ENCODE measurements at places on chromosomes 13 and 19.

DNA sequence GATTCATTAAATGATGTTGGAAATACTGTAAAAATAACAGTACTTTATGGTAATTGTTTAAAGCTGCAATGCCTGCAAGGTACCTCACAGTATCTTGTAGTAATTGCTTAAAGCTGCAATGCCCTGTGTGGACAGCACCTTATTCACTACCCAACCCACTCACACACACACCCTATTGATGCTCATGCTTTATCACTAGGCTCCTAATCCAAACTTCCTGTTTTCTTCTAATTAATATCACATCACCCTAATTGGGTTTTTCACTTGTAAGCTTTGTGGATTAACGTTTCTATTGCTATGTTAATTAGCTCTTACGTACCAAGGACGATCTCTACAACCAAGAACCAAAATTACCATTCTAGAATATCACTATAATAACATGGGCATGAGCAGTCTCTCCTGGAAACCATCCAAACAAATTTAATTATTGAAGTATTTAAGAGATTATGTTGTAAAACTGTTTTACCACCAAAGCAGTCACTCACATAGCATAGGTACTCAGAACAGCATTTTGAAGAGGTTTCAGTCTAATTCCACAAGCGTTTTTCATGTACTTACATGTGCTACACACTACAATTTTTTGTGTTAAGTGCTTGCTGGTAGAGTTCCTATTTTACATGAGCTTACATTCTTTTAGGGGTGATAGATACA, 303.8 kb downstream of the PCDH9 start:
- no peak for DNase-seq

- peak; percentile 55 for DNase-seq
These were observed 9.5 kb upstream of the INSL3 start for GRCh38 chr19:17830567-17831418.

DNA sequence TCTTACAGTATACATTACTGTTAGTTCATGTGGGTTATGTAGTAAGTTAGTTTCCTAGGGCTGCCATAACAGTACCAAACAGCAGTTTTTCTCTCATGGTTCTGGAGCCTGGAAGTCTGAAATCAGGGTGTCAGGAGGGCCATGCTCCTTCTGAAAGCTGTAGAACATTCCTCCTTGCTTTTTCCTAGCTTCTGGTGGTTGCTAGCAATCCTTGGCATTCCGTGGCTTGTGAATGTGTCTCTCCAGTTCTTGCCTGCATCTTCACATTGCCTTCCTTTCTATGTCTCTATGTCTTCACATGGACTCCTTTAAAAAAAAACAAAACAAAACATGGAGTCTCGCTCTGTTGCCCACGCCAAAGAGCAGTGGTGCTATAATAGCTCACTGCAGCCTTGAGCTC, 95.4 kb downstream of the WDFY2 start:
- no peak for DNase-seq

DNA sequence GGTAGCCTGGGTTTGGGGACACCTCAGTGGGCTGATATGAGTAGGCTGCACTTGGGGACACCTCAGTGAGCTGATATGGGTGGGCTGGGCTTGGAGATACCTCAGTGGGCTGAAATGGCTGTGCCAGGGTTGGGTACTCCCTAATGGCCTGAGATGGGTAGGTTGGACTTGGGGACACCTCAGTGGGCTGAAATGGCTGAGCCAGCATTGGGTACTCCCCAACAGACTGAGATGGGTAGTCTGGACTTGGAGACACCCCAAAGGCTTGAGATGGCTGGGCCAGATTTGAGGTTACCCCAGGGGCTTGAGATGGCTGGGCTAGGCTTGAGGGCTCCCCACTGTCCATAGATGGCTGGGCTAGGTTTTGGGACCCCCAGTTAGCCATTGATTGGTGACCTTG, 12.1 kb downstream of the IQCN start:
- no peak for DNase-seq

- DNase-seq: peak; percentile 17
These were observed 77.0 kb downstream of the LRRC63 start for GRCh38 chr13:46288570-46289259.

GRCh38 chr13:79834876-79835275, 353.9 kb downstream of the NDFIP2 start:
- no peak for DNase-seq

DNA sequence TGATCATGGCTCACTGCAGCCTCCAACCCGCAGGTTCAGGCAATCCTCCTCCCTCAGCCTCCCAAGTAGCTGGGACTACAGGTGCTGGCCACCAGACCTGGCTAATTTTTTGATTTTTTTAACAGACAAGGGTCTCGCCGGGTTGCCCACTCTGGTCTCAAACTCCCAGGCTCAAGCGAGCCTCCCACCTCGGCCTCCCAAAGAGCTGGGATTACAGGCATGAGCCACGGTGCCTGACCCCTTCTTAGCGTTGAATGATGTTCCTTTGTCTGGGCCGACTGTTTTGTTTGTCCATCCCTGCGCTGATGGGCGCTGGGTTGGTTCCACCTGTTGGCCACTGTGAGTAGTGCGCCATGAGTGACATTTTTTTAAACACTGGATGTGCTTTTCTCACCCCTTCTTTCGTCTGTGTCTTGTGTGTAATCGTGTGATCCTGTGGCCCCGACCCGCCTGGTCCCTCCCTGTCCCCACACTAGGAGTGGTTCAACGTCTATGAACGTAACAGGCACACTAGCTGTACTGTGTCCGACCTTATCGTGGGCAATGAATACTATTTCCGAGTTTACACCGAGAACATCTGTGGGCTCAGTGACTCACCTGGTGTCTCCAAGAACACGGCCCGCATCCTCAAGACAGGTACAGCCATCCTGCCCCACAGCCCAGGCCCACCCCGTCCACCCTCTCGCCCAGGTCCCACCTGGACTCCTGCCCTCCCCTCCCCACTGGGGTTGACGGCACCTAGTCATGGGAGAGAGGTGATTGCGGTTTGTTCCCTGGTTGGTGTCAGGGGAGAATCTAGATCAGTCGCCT, 15.0 kb upstream of the EMC10 start:
- DNase-seq: peak; percentile 62

DNA sequence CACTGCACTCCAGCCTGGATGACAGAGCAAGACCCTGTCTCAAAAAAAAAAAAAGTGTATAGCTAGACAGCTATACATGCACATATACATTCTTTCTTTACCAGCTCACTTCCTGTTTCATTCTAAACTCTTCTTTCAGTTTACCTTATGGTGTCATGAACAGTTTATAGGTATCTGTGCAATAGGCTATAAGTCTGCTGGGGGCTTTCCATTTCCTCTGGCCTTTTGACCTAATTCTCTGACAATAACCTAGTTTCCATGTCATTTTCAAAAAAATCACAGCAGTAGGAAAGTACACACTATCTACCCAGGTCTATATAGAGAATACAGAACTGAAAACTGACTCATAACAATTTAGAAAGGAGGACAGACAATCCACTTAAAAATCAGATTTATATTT, 24.4 kb upstream of the URAD start:
- no peak for DNase-seq

- DNase-seq: no peak
These were observed 268.1 kb upstream of the TMTC4 start for GRCh38 chr13:100942742-100943141.

DNA sequence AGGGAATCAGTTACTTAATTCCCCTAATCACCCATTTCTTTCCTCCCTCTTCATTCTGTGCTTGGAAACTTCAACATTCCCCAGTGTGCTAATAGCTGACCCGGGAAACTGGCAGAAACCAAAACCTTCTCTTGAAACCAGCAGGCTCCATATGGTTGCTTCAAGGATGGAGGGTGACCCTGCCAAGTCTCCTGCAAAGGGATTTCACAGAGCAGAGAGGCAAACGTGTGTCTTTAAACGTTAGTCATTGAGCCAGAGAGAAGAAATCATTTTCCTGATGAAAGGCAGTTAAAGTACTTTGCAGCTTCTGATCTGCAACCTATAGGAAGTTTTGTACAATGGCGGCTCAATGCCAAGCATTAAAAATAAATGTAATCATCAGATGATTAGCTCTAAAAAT, 220.9 kb downstream of the POU4F1 start:
- DNase-seq: no peak

GRCh38 chr19:43561139-43561970, 14.0 kb downstream of the XRCC1 start:
- no peak for DNase-seq

GRCh38 chr19:13036366-13036976, 41.2 kb downstream of the NFIX start:
- no peak for DNase-seq

GRCh38 chr13:79541426-79542049, 60.6 kb downstream of the NDFIP2 start:
- DNase-seq: peak; percentile 10

DNA sequence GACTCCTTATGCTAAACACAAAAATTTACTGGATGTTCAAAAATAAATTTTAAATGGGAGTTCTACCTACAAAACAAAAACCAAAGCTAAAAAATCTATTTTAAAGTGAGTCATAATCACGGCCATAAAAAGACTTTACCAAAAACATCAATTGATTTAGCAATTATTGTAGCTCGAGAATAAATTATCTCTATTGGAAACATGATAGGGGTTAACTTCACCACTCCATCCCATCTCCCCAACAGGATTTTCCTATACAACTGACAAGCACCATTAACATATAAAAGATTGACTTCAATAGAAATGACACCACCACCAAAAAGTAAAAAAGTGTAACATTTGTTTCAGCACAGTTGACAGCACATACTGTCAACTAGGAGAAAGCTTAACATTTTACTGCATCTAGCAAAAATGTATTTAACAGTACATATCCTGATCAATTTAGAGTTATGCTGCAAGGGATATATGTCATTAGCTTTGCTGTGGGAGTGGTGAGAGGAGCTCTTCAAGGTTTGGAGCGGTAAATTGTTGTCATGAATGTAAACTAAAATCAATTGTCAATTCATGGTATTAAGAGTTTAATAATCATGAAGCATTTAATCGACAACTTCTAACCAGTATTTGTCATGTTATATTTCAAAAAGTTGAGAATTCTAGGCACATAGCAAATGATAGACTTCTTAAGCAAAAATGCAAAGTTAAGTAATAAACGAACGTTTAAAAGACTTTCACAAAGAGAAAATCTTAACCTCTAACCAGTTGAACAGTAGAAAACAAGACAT, 3.8 kb downstream of the UBL3 start:
- DNase-seq: no peak

DNA sequence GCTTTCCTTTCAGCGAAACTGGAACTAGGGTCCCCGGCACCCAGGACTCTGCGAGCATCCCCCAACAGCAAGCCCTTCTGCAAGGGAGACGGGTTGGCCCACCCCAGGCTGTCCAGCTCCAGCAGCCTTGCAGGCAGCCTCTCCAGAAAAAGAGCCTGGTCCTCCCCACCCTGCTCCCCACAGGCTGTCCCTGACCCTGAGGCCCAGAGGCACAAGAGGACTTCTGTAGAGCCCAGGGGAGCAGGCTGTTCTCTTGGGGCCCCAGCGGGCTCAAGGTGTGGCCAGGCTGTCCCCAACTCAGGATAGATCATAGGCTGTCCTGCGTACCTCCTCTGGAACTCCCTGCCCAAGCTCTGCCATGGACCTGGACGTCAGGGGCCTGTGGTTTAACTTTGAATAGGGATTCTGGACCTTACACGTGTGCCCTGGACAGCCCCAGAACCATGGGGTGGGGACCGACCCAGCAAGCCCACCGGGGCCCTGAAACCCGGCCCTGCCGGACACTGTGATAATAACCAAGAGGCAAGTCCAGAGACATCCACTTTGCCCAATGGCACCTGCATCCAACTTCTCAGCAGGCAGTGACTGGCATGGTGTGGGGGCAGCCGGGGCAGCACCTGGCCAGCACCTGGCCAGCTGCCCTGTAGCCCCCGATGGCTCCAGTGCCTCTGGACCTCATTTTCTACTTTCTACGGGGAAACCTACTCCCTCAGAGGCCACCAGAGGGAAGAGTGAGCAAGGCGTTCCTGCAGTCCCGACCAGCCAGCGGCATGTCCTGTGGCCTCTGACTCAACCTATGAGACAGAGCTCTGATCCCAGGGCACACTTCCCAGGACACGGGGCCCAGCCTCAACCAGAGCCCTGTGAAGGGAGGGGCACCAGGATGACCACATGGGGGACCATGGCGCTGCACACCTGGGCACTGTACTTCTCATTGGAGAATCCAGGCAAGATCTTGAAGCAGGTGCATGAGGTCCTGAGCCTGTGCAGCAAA, 50.9 kb upstream of the TPM4 start:
- DNase-seq: no peak

- no peak for DNase-seq
These were observed 41.4 kb upstream of the OBI1 start for GRCh38 chr13:78700121-78700910.

- no peak for DNase-seq
These were observed 16.5 kb upstream of the ATP1A3 start for GRCh38 chr19:42010245-42011126.

GRCh38 chr19:46935066-46935663, 74.4 kb downstream of the ARHGAP35 start:
- DNase-seq: no peak

DNA sequence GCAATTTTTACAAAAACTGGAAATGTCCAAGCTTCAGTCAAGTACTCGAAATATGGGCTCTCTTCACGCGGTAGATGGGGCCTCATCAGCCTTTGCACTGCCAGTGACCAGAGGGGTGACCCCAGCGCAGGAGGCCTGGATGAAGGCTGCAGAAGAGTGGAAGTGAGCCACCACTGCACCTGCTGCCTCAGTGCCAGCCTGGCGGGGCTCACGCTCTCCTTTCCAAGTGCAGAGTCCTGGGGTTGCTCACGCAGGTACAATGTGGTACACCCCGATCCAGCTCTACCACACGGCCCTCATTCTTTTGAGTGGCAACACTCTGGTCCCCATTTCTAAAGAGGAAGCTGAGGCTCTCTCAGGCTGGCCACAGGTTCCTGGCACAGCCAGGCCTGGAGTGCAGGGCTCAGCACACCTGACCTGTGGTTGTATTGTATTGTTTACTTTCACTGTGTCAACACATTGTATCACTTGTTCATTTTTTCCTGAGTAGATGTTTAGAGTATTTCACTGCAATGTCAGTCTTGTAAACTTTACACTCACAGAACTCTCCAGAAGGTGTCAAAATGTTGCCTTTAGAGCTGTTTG, 97.3 kb upstream of the SOX1 start:
- no peak for DNase-seq

DNA sequence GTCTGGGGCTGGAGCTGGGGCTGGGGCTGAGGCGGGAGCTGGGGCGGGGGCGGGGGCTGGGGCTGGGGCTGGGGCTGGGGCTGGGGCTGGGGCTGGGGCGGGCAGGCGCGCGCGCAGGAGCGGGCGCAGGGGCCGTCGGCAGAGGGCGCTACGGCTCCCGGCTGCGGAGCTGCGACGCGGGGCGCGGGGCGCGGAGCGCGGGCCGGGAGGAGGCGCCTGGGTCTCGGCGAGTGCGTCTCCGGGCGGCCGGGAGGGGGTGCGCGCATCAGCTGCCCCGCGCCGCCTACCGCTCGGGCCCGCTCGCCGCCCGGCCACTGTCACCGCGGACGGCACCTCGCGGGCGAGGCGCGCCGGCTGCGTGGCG, 422 bp upstream of the MTUS2 start:
- peak; percentile 39 for DNase-seq

DNA sequence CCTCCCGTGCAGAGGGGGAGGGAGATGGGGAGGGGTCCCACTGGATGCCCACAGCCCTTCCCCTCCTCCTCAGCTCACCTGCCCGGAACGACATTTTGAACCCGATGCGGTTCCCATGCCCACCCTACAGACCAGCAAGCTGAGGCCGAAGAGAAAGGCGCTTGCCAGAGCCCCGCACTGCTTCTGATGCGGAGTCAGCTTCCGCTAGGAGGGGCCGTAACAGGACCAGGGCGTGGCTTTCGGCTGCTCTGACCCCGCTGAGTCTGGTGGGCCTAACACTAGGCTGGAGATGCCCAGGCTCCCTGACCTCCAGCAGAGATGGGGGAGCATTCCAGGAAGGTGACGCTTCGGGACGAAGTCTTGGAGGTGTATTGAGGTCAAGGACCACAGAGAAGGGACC, 6.7 kb downstream of the ONECUT3 start:
- no peak for DNase-seq
